Transverse colon (tissue), 4 donors: ENCODE measurements at places on chromosomes 7 and 10. TPM values are rescaled to one million over a fixed set of nuclear protein-coding genes. Genes with fewer than 3 reads are reported as not detected.

DNA sequence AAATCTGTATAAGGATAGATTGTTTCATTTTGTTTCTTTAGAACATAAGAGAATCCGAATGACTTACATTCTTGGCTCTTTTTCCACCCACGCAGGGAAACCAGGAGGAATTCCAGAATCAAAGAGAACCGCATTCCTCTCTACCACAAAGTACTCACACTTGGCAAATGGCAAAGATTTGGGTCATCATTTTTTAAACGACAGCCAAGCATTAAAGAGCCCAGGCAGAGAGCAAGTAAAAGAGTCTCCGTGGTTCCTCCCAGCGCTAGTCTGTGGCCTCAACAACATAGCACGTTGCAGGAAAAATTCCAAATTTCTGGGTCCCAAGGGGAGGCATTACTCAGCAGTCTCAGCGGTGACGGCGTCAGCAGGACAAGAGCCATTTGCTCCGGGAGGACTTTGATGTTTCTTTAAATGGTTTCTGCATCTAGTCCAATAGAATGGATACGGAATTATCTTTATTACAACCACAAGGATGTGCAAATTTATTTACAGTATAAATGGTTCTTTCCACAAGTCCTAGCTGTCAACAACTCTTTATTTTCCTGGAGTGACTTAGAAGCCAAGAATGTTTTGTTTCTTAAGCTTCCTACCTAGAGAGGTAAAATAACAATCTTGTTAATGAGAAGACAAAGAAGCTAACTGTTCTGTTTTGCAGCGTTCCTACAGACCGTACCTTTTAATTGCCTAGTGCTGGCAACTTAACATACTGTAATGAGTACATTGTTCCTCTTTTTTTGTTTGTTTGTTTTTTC, 232.5 kb downstream of the SKIDA1 start:
- H3K36me3 ChIP-seq = no peaks in the 10 kb centered on the region
- peaks cover 18% of the 10 kb centered on the region for H3K27me3 ChIP-seq
- DNase-seq = peak; percentile 13
- H3K4me1 ChIP-seq = peaks cover 9% of the 10 kb centered on the region
- H3K4me3 ChIP-seq = no peak overlapping the region
- H3K27ac ChIP-seq = no peak overlapping the region

The MYH16 gene
- total RNA-seq = not detected

- H3K27ac ChIP-seq = no peak overlapping the region
- no peak for DNase-seq
- H3K27me3 ChIP-seq = no peaks in the 10 kb centered on the region
- no peak overlapping the region for H3K4me3 ChIP-seq
Measured at GRCh38 chr7:115033917-115034459, 112.1 kb downstream of the MDFIC start.

- no peak overlapping the region for H3K27ac ChIP-seq
- H3K36me3 ChIP-seq = no peaks in the 10 kb centered on the region
- no peaks in the 10 kb centered on the region for H3K27me3 ChIP-seq
- H3K4me3 ChIP-seq = no peak overlapping the region
- no peak for DNase-seq
Measured at GRCh38 chr7:132519936-132520335, 56.3 kb downstream of the PLXNA4 start.

GRCh38 chr7:94907811-94908322, 473 bp downstream of the PPP1R9A start:
- H3K36me3 ChIP-seq = no peaks in the 10 kb centered on the region
- peaks cover 3% of the 10 kb centered on the region for H3K27me3 ChIP-seq

DNA sequence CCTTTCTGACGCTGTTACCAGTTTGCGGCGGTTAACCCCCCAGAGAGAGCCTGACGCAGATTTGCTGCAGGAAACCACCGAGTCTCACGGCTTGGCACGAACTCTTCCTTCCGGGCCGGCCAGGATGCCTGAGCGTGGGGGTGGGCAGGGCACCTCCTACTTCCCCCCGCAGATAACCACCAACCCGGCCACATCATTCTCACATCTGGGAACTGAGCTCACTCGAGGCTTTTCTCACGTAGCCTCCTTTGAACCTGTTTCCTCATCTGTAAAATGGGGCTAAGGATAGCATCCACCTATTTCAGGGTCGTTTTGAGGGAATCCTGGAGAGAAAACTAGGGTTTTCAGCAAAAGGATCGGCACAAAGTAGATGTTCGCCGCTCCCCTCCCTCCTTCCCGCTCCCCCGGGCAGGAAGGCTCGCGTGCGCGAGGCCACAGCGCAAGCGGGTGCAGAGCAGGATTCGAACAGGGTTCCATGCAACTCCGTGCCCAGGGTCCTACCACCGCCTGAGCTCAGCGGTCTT, 23.6 kb downstream of the DDIT4 start:
- no peaks in the 10 kb centered on the region for H3K36me3 ChIP-seq
- H3K27me3 ChIP-seq = no peaks in the 10 kb centered on the region
- DNase-seq = peak; percentile 91
- peak overlapping the region; percentile 87 for H3K27ac ChIP-seq
- peaks cover 7% of the 10 kb centered on the region for H3K4me1 ChIP-seq

- no peak overlapping the region for H3K4me3 ChIP-seq
- no peaks in the 10 kb centered on the region for H3K4me1 ChIP-seq
- H3K36me3 ChIP-seq = no peaks in the 10 kb centered on the region
- DNase-seq = no peak
- H3K27ac ChIP-seq = no peak overlapping the region
Measured at GRCh38 chr7:128389085-128389617, 20.6 kb downstream of the IMPDH1 start.
